Activated CD4-positive, alpha-beta memory T cell treated with anti-CD3 and anti-CD28 coated beads, Interleukin-2, amount 10 ng/mL, durations not matched to agents 7 days and 5 days (primary cell): ENCODE measurements at places on chromosomes 3 and 15. TPM values are rescaled to one million over a fixed set of nuclear protein-coding genes. Genes with fewer than 3 reads are reported as not detected.

The SOX2 gene
- total RNA-seq = not detected

The LINS1 gene
- 49.6 TPM for total RNA-seq

The CAMKV gene
- not detected for total RNA-seq

The ADAMTS7 gene
- total RNA-seq = 0.43 TPM

The RSRC1 gene
- total RNA-seq = 38.8 TPM

The ECE2 gene
- not detected for total RNA-seq

The FILIP1L gene
- total RNA-seq = 2.0 TPM

GRCh38 chr3:58272891-58273290 is 33.2 kb upstream of the RPP14 start:
- H3K27me3 ChIP-seq = no peaks in the 10 kb centered on the region
- H3K4me3 ChIP-seq = no peak overlapping the region
- H3K4me1 ChIP-seq = peaks cover 12% of the 10 kb centered on the region
- DNase-seq = no peak
- H3K36me3 ChIP-seq = peaks cover 31% of the 10 kb centered on the region

DNA sequence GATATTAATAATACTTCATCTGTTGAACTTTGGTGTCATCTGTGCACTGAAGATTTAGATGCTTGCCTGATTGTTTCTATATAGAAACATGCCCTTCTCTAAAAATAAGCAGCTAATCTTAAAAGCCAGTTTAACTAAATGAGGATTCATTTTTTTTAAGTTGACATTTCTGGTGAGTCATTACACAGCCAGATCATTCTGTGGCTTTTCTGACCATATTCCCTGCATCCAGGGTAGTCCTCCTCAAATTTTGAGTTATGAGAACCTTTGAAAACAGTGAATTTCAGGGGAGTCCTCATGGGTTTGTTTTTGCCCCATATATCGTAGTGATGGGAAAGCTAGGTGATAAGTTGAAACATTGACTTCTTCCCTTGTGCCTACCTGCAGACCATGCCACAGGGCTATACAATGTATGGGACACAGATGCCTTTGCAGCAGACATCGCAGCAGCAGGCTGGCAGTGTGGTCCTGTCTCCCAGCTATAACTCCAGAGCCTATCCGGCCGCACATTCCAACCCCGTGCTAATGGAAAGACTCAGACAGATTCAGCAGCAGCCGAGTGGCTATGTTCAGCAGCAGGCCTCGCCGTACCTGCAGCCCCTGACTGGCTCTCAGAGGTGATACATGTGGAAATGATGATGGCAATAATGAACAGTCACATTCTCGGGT is 26.5 kb upstream of the P2RY12 start:
- no peaks in the 10 kb centered on the region for H3K36me3 ChIP-seq
- no peaks in the 10 kb centered on the region for H3K27me3 ChIP-seq
- H3K27ac ChIP-seq = no peak overlapping the region
- DNase-seq = no peak

- no peaks in the 10 kb centered on the region for H3K4me1 ChIP-seq
- H3K27ac ChIP-seq = no peak overlapping the region
- H3K27me3 ChIP-seq = no peaks in the 10 kb centered on the region
- H3K36me3 ChIP-seq = no peaks in the 10 kb centered on the region
Measured at GRCh38 chr15:35886765-35887164, 340.8 kb upstream of the DPH6 start.

- H3K4me3 ChIP-seq = no peak overlapping the region
- H3K27ac ChIP-seq = no peak overlapping the region
- H3K36me3 ChIP-seq = no peaks in the 10 kb centered on the region
- H3K4me1 ChIP-seq = no peaks in the 10 kb centered on the region
- no peak for DNase-seq
Measured at GRCh38 chr3:129336093-129336706, 57.5 kb downstream of the HMCES start.

DNA sequence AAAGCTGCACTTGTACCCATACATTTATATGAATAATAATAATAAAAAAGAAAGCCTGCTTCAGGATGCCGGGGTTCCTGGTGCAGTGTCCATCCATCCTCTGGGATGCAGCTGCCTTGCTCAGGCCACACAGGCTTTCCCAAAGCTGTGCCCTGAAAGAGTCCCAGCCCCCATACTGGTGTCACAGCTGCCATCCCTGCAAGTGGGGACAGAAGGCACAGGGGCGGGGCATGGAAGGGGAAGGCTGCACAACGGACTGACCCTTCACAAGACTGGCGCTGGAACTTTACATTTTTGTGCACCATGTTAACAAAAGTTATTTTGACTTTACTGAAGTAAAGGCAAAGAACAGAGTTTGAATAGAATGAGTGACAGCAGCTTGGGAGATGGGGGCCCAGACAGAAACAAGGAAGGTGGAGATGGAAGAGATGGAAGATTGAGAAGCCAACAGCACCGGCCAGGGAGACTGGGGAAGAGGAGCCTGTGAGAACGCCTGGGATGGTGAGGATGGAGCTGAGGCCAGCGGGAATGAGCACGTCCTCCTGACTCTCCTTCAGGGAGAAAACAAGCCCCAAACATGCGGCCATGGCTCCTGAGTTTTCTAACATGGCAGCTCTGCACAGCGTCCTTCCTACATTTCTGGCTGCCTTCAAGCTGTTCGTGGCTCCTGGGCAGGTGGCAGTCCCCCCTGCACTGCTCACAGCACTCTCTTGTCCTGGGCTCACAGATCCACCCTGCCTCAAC is 73.1 kb downstream of the ABTB1 start:
- no peak overlapping the region for H3K27ac ChIP-seq
- H3K27me3 ChIP-seq = peaks cover 22% of the 10 kb centered on the region
- peaks cover 3% of the 10 kb centered on the region for H3K4me1 ChIP-seq

DNA sequence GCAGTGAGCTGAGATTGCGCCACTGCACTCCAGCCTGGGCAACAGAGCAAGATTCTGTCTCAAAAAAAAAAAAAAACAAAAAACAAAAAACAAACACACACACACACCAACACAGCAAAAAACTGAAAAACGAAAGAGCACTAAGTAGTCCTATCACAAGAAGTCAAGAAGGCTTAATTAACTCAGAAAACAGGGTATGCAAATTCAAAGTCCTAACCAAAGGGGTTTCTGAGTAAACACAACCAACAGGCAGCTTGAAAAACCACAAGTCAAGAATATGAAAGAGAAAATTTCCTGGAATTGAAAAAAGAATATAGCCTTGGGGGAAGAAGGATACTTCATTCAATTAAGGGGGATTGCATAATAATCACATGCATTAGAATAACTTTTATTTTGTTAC is 37.7 kb upstream of the PARP14 start:
- H3K36me3 ChIP-seq = peaks cover 25% of the 10 kb centered on the region
- no peaks in the 10 kb centered on the region for H3K27me3 ChIP-seq
- peak overlapping the region; percentile 38 for H3K4me3 ChIP-seq
- DNase-seq = no peak
- H3K4me1 ChIP-seq = peaks cover 53% of the 10 kb centered on the region

- peak overlapping the region; percentile 1 for H3K4me3 ChIP-seq
- peak overlapping the region; percentile 65 for H3K27ac ChIP-seq
- no peaks in the 10 kb centered on the region for H3K27me3 ChIP-seq
- no peaks in the 10 kb centered on the region for H3K36me3 ChIP-seq
Measured at GRCh38 chr3:48112813-48113212, 75.4 kb downstream of the CDC25A start.

GRCh38 chr15:31304751-31305365 is 21.8 kb upstream of the KLF13 start:
- H3K4me3 ChIP-seq = no peak overlapping the region
- no peaks in the 10 kb centered on the region for H3K36me3 ChIP-seq
- peak; percentile 14 for DNase-seq
- H3K4me1 ChIP-seq = peaks cover 16% of the 10 kb centered on the region
- H3K27ac ChIP-seq = no peak overlapping the region

DNA sequence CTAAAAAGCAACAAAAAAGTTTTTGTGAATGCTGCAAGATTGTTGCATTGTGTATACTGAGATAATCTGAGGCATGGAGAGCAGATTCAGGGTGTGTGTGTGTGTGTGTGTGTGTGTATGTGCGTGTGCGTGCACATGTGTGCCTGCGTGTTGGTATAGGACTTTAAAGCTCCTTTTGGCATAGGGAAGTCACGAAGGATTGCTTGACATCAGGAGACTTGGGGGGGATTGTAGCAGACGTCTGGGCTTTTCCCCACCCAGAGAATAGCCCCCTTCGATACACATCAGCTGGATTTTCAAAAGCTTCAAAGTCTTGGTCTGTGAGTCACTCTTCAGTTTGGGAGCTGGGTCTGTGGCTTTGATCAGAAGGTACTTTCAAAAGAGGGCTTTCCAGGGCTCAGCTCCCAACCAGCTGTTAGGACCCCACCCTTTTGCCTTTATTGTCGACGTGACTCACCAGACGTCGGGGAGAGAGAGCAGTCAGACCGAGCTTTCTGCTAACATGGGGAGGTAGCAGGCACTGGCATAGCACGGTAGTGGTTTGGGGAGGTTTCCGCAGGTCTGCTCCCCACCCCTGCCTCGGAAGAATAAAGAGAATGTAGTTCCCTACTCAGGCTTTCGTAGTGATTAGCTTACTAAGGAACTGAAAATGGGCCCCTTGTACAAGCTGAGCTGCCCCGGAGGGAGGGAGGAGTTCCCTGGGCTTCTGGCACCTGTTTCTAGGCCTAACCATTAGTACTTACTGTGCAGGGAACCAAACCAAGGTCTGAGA is 4.7 kb downstream of the BHLHE40 start:
- no peaks in the 10 kb centered on the region for H3K27me3 ChIP-seq
- peaks cover 77% of the 10 kb centered on the region for H3K36me3 ChIP-seq
- peak overlapping the region; percentile 83 for H3K27ac ChIP-seq
- H3K4me1 ChIP-seq = peaks cover 60% of the 10 kb centered on the region
- DNase-seq = peak; percentile 85
- H3K4me3 ChIP-seq = peak overlapping the region; percentile 94

- no peaks in the 10 kb centered on the region for H3K36me3 ChIP-seq
- peaks cover 18% of the 10 kb centered on the region for H3K4me1 ChIP-seq
- H3K27ac ChIP-seq = no peak overlapping the region
- DNase-seq = no peak
Measured at GRCh38 chr3:133855772-133856171, 39.9 kb downstream of the RAB6B start.

DNA sequence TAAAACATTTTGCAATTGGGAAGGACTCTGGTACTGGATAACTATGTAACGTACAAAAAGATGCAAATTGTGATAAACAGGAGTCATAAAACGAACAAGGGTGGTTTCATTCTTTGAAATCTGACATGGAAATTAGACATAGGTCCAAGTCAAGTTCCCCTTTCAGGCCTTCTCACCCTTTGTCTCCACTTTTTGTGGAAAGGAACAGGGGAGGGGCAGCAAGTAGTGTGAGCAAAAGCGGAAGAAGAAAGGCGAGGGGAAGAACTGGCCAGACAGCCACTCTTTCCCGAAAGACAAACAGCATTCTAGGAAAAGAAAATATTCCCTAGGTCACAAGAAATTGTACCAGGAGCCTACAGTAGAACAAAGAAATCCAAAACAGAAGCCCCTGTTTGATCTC is 52.6 kb downstream of the MCF2L2 start:
- no peaks in the 10 kb centered on the region for H3K27me3 ChIP-seq
- H3K4me3 ChIP-seq = no peak overlapping the region
- H3K4me1 ChIP-seq = peaks cover 26% of the 10 kb centered on the region
- DNase-seq = no peak

GRCh38 chr3:18245721-18246120 is 179.4 kb downstream of the SATB1 start:
- no peak overlapping the region for H3K27ac ChIP-seq
- H3K27me3 ChIP-seq = peaks cover 22% of the 10 kb centered on the region
- no peak for DNase-seq
- no peaks in the 10 kb centered on the region for H3K36me3 ChIP-seq

DNA sequence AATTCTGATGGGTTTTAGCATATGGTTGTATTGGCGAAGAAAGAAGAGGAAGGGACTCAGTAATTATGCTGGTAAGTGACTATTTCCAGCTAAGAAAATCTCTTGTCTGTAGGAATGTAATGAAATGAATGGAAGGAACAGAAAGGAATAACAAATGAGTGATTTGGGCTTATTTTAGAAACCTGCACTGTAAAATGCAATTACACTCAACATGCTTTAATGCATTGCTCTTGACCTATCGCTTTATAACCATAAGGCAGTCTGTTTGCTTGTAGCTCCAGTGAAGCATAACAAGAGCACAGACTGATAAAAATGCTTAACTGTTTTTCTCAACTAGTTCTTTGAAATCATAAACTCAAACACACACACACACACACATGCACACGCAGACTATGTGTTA is 549.0 kb downstream of the ROBO2 start:
- no peaks in the 10 kb centered on the region for H3K4me1 ChIP-seq
- H3K36me3 ChIP-seq = no peaks in the 10 kb centered on the region
- H3K27ac ChIP-seq = no peak overlapping the region
- no peaks in the 10 kb centered on the region for H3K27me3 ChIP-seq
- no peak overlapping the region for H3K4me3 ChIP-seq
- DNase-seq = no peak

DNA sequence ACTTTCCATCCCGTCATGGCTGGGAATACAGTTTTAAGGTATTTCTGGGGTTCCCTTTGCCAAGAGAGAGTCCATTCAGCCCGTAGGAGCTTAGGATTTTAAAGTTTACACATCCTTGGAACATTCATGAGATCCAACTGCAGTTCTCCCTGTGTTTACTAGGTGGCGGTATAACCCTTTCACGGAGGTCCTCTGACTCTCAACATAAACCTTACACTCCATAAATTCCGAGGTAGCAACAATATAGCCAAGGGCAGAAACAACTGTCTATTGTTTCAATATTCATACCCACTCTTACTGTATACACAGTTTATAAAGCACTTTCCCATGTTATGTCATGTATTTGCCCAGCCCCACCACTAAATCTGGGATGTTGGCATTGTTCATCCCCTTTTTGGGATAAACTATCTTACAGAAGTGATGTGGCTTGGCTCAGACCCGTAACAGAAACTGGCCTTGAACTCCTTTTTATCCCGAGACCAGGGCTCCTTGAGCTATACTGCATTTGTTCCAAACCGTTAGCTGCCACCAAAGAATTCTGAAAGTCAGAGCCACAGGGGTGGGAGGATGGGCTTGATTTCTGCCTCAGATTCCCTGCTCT is 69.2 kb upstream of the COL6A5 start:
- H3K4me3 ChIP-seq = no peak overlapping the region
- no peaks in the 10 kb centered on the region for H3K36me3 ChIP-seq
- no peaks in the 10 kb centered on the region for H3K4me1 ChIP-seq
- peaks cover 11% of the 10 kb centered on the region for H3K27me3 ChIP-seq
- H3K27ac ChIP-seq = no peak overlapping the region
- DNase-seq = no peak

- H3K27ac ChIP-seq = no peak overlapping the region
- DNase-seq = no peak
- H3K36me3 ChIP-seq = no peaks in the 10 kb centered on the region
- H3K27me3 ChIP-seq = no peaks in the 10 kb centered on the region
Measured at GRCh38 chr3:8550611-8551010, 49.0 kb downstream of the LMCD1 start.

- H3K4me3 ChIP-seq = no peak overlapping the region
- H3K27me3 ChIP-seq = peaks cover 4% of the 10 kb centered on the region
- H3K4me1 ChIP-seq = peaks cover 15% of the 10 kb centered on the region
- no peaks in the 10 kb centered on the region for H3K36me3 ChIP-seq
Measured at GRCh38 chr3:16148783-16149182, 25.7 kb upstream of the GALNT15 start.

GRCh38 chr15:48363474-48363873 is 32.2 kb downstream of the DUT start:
- peaks cover 19% of the 10 kb centered on the region for H3K27me3 ChIP-seq
- no peak overlapping the region for H3K27ac ChIP-seq
- H3K4me1 ChIP-seq = peaks cover 7% of the 10 kb centered on the region
- no peak for DNase-seq
- H3K4me3 ChIP-seq = no peak overlapping the region
- H3K36me3 ChIP-seq = no peaks in the 10 kb centered on the region
